Right ventricle myocardium superior (tissue), 1 donor: ENCODE measurements at places on chromosomes 16 and 17. TPM values are rescaled to one million over a fixed set of nuclear protein-coding genes. Genes with fewer than 3 reads are reported as not detected.

- DNase-seq = no peak
Observed at GRCh38 chr16:86306811-86307513, 203.4 kb upstream of the FOXF1 start.

- no peak for DNase-seq
Observed at GRCh38 chr17:3974138-3974687, 10.0 kb upstream of the ATP2A3 start.

DNA sequence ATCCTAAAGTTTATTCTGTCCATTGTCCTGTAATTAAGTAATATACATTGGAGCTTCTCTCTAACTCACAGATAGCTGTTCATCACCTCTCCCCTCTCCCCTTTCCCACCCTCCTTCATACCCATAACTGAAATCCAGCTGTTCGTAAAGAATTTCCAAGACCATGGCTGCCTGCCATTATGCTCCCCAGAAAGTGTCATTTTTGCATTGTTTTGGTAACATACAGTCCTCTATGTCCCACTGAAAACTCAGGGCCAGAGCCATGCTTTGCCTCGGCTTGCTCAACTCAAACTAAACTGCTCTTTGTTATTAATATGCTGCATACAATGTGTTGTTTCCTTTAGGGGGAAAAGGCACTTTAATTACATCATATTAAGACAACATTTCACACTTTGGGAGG lies 132.0 kb downstream of the MRTFB start:
- no peak for DNase-seq

DNA sequence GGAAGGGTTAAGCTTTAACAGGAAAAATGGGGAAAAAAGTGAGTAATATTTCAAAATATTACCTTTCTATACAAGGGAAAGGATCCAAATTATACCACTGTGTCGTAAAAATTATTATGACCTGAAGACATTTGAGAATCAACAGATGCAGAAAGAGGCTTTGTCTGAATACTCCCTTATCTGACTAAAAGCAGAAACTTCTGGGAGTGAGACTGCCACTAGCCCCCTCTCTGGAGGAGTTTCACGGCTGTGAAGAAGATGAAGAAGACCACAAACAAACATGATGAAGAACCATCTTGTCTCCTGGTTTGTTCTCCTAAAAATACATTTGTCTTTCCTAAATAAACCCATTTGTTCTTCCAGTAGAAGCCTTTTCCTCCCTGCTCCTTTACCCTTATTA lies 29.4 kb downstream of the CNTROB start:
- DNase-seq = no peak

DNA sequence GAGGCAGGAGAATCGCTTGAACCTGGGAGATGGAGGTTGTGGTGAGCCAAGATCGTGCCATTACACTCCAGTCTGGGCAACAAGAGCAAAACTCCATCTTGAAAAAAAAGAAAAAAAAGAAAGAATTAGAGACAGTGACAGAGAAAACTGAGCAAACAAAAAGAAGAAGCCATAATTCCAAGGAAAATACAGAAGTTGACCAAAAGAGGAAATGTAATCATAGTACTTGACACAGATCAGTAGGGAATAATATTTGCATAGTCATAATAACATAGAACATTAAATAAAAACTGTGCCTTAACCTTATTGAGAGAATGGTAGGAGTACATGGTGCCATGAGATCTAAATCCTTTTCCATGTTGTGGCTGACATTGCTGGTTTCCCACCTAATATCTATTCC lies 14.7 kb upstream of the USP31 start:
- no peak for DNase-seq

DNA sequence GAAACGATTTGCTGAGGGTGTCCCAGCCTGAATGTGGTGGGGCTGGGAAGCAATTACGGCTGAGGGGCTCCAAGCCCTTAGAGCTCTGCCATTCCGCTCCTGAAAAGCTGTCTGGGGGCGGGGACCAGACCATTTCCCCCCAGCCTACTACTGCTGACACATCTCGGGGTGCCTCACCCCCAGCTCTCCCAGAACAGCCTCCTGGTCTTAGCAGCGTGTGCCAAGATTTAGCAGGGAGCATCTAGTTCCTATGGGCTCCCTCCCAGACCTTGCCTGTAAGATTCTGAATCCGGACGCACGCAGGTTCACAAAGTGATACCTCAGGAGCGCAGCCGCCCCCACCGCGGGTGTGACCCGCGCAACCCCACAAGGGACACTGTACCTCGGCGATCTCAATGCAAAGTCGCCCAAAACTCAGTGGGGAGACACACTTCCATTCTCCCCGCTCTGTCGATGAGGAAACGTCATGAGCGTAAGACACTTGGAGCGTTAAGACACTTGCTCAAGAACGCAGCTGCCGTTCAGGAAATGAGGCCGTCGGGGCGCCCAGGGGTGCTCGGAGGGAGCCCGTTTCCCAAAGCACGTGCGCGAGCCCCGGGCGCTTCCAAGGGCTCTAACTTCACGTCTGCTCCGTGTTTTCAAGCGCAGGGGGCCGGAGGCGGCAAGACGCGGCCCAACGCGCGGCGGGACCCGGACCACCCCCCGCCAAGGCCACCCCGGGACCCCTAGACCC lies 629 bp downstream of the GEMIN4 start:
- DNase-seq = peak; percentile 55

GRCh38 chr17:1227917-1228780 lies 42.1 kb upstream of the BHLHA9 start:
- peak; percentile 73 for DNase-seq

DNA sequence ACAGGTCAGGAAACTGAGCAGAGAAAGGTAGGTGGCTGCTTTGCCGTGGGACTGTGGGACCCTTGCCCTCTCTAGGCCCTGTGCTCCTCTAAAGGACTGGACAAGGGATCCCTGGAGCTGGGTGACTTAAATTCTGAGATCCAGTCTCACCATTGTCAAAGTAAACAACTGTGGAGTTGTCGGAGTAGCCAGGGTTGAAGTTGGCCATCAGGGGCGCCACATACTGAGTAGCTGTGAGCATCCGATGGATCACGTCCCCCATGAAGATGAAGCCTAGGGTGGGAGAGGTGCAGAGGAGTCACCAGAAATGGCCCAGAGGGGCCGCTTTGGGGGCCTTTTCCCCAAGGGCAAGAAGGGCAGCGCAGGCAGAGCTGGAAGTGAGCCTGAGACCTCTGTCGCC lies 43.5 kb downstream of the PLXDC1 start:
- DNase-seq = no peak

DNA sequence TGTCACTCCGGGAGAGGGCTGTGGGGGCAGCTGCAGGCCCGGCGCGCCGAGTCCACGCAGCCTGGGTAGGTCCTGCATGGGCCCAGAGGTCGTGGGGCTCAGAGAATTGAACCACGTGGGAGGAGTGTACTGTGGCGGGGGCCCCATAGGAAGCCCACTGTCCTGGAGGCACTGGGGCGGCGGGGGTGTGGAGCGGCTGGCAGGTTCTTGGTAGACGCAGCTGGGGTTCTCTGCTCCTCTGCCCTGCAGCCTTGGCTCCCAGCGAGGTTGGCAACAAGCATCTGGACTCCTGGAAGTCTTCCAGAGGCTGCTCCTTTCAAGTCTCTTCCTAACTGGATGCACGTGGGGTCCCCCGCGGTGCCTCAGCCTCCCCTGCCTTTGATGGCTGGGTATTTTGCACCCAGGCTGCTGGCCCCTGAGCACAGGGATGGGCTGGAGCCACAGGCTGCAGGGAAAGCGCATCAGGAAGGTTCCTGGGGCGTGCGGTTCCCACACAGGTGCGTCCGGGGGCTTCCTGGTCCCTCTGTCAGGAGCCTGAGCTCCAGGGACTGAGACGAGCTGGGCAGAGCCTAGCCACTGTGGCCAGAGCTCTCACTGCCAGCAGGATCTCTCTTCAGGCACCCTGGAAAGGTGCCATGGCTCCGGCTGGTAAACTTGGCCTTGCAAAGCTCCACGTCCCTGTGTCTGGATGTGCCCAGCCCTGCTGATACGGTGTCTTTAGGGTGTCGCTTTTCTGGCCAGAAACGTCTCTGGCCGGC lies 9.3 kb downstream of the KCTD5 start:
- peak; percentile 72 for DNase-seq

DNA sequence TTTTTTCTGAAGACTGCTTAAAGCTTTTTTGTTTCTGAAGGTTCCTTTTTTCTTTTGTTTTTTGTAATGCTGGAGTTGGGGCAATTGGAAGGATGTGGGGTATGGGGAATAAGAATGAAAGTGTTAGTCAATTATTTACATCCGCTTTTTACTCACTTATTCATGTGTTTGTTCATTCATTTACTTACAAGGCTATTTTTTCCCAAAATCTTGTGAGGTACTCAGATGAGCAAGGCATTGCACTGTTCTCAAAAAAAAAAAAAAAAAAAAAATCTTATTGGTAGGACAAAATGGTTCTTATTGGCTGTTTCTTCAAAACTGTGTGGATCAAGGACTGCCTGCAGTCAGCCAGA lies 55.7 kb downstream of the PLD6 start:
- DNase-seq = no peak

DNA sequence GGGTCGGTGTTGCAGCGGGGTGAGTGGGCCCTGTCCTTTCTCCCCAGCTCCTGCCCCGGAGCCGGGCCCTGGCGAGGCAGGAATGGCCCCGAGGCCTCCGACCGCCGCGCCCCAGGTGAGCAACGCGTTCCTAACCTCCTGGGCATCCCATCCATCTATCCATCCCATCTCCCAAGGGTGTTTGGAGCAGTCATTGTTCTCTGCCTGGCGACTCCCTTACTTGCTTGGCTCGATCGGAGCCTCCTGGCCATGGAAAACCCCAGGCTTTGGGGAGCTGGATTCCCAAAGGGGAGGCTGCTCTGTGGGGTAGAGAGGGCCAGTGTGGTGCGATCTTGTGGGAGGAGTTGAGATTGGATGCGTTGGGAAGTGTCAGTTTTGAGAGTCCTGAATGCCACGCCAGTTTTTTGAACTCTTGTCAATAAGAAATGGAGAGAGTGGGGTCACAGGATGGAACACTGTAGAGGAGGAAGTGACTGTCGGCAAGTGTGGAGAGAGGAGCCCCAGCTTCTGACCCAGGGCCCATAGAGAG lies 684 bp downstream of the ZFP90 start:
- peak; percentile 45 for DNase-seq

DNA sequence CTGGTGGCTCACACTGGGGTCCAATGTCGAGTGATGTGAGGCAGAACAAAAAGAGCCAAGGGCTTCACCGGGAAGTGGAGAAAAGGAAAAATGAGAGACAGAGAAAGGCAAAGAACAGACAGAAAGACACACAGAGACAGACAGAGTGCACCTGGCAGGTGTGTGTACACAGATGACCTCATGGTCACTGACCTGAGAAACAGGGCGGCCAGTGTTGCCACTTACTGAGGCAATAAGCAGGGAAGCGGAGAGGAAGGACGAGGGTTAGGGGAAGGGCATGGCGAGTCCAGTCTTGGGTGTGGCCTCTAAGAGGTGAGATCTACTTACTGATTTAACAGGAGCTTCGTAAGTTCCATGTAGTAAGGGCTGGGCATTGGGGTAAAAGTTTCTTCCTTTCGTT lies 7.5 kb downstream of the GINS2 start:
- DNase-seq = peak; percentile 30

DNA sequence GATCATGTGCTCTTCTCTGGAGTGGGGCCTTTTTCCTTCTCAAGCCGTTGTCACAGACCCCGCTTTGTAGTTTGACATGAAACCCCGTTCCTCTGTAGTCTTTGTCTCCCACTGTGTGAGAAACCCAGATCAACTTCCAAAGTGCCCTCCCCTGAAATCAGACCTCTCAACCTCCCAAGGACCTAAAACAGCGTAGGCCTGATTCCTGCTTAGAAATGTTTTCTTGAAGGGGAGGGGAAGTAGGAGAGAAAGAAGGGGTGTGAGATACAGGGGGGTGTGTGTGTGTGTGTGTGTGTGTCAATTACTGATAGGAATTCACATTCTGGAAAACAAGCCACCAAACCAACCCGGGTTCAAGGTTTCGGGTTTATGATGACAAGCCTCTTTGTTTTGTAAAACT lies 1.4 kb downstream of the UBE2O start:
- DNase-seq = no peak

GRCh38 chr16:85281181-85281580 lies 168.9 kb upstream of the CIBAR2 start:
- DNase-seq = no peak

DNA sequence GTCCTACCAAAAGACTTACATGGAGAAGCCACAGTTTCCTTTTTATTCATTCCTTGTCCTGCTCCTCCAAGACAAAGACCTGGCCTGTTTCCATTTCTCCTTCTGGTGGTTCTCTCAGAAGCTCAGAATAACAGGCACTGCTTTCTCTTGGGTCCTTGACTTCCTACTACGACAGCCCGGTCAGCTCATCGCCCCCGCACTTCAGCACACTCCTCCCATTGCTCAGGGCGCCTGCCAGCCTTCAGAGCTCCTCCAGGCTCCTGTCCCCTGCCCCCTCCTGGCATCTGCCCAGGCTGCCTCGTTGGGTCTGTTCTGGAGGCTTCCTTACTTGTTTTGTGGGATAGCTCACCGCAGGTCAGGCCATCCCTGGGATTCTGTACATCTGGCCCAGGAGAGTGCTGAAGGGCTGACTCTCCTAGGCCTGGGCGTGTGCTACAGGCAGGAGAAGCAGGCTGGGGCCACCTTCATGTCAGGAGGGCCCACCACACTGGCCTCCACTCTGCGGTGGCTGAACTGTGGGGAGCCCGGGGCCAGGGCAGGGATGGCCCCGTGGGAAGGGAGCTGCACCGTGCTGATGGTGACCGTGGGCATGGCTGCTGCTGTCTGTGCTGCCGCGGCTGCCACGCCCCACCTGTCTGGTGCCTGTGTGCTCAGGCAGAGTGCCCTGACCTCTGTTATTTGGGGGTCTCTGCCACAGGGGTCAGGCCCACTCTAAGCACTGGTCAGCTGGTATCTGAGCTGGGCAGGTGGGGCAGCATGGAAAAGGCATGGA lies 17.7 kb downstream of the TCF25 start:
- DNase-seq = no peak

- DNase-seq = no peak
Observed at GRCh38 chr17:69812240-69812837, 262.7 kb upstream of the KCNJ16 start.

DNA sequence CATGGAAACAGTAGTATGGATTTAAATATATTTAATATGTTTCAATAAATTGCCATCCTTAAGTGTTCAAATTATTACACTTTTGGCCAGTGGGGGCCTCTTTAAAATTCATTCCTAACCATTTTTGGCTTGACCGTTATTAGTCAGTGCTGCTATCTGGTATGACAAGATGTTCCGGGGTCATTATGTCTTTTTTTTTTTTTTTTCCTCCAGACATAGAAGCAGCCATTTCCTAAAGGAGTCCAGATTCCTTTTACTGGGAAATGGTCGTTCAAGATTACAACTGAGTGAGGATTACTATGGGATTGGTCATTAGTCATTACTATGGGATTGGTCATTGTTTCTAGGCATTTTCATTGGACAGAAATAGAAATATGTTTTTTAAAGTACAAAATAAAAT lies 53.4 kb downstream of the NF1 start:
- no peak for DNase-seq

GRCh38 chr16:15785386-15786059 lies 71.3 kb downstream of the MYH11 start:
- DNase-seq = no peak

Gene TMEM238L
- not detected for total RNA-seq

Gene ABCA8
- 52.9 TPM for total RNA-seq

Gene HOXB4
- 0.75 TPM for total RNA-seq

Gene SYNGR2
- total RNA-seq = 99.8 TPM

Gene CMTM2
- total RNA-seq = 0.46 TPM

Gene CIBAR2
- not detected for total RNA-seq

Gene TP53TG3D
- total RNA-seq = 0.89 TPM

Gene MARF1
- total RNA-seq = 45.2 TPM

Gene CES1
- total RNA-seq = 33.2 TPM

Gene CCL23
- total RNA-seq = not detected

Gene FAHD1
- 31.0 TPM for total RNA-seq

Gene SEZ6L2
- total RNA-seq = 0.70 TPM

Gene NRN1L
- total RNA-seq = not detected
